ENCODE measurements at places on chromosomes 2 and 18.

DNA sequence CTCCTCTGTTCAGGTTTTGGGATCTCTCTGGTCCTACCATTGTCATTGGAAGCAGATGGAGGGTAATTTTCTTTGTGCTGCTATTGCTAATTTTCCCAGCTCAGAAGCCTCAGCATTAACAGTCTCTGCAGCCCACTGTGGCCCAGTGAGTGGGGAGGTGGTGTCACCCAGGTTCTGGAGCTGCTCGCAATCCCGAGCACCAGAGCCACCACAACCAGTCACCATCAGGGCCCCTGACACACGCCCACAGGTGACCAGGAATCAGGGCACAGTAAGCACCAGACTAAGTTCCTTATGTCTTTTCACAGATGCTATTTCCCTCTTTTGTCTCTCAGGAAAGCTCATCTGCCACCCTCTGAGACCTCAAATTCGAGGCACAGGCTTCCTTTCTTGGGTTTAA, 87.9 kb downstream of the SEPTIN10 start:
- DNase-seq = no peak

DNA sequence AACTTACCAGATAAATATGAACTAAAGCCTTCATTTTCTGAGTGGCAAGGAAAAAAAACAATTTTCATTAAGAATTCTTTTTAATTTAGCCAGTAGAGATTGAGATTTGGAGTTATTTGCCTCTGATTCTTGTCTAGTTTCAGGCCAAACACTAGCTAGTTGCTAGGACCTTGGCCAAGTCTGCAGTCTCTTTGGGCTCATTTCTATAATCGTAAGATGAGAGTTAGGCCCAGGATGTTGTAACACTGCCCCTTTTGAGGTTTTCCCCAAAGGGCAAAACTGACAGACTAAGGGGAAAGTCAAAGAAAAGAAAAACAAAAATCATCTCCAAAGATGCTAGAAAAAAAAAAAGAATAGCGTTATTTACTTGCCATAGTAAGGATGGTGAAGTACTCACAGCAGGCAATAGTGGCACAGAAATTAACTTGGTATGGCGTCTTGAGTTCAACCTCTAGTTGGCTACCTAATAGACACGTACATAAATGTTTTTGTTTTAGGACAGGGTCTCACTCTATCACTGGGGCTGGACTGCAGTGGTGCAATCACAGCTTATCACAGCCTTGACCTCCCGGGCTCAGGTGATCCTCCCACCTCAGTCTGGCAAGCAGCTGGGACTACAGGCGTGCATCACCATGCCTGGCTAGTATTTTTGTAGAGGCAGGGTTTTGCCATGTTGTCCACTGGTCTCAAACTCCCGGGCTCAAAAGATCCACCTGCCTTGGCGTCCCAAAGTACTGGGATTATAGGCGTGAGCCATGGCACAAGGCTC, 23.0 kb upstream of the ADAM17 start:
- DNase-seq = no peak

GRCh38 chr2:9085353-9085752, 81.9 kb upstream of the MBOAT2 start:
- no peak for DNase-seq

- DNase-seq = no peak
These were observed 153.4 kb upstream of the CCDC150 start for GRCh38 chr2:196486146-196486545.

GRCh38 chr2:53051157-53051556, 716.4 kb upstream of the CHAC2 start:
- DNase-seq = no peak

- DNase-seq = no peak
These were observed 226.5 kb upstream of the SPRED2 start for GRCh38 chr2:65658881-65659280.

DNA sequence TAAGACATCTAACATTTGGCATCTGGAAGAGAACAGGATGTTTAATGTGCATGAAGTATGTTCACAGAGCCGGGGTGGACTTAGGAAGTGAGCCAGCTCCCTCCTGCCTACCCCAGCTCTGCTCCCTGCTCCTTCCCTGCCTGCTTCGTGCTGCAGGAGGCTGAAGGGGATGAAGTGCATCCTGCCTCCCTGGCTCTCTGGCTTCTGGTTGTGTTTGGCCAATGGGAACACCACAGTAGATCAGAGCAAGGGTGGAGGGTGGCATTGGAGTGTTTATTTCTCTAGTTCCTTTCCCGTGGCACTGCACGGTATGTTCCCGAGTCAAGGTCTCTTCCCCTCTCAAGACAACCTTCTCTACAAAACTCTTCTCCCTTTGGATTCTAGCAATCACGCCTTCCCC, 379.9 kb downstream of the CLIP4 start:
- DNase-seq = no peak

DNA sequence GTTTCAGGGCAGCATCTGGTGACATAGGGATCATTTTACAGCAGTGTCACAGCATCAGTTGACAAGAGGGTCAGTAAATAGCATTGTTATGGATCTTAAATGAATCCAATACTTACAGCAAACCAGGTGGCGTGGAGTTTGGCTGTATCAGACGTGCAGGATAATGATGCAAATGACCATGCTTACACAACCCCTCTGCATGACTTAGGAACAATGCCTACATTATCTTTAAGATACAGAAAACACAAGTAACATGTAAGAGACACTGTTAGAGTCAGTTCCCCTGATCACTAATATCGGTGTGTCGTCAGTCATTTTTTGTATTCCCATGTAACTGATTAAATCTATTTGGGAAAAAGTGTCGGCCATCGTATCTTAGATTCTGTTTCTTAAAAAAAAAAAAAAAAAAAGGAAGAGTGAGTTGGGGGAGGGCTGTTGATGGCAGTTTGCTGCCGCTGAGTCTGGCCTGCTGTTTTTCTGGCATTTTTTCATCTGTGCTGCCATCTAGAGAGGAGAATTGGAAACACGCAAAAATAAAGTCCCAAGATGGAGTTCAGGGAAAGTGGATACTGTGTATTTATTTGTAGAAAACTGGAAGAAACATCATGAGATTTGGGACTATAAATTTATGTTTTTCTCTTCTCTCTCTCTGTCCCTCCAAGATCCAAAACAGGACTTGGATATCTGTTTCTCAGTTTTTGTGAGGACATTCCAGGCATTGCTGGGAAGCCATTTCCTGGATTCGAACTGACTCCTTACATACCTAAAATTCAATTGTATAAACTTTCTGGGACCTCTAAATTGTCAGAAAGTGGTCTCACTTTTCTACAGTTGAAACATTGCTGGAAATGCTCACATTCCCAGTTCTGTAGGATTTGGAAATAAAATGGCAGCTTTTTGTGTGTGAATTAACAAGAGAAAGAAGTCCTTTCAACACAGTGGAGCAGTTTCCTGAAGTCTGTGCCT, 60.3 kb upstream of the AGPS start:
- DNase-seq = peak; percentile 57

DNA sequence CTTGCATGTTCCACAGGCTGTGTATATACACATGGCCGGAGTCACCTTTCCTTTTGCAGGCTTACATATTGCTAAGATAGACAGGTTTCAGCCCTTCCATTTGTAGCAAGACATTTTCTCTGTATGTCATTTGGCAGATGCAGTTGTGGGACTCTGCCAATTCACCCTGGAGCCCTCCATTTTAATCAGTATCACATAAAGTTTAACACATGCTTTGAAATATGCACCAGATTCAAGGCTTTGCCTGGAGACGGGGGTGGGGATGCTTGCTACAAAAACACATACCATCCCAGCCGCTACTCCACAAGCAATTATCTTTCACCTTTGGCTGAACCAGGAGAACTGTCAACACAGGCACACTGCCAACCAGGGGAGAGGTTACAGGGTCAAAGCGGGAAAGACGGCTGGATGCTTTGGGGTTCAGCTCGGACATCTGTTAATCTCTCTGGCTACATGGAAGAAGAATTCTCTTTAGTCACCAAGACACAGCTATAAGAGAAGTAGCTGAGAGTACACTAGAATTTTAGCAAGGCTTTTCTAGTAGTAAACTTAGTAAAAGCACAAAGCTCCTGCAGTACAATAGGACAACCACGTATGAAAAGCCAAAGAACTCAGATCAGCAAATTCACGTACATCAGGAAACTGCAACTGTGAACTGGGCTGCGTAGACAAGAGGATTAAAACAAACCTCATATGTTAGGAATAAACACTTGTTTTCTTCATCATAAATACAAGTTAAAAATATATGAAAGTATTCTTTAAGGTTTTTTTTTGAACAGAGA, 130.9 kb downstream of the EXOC6B start:
- DNase-seq = no peak

- DNase-seq = no peak
These were observed 262.6 kb downstream of the EN1 start for GRCh38 chr2:118584877-118585276.

- DNase-seq = peak; percentile 14
These were observed at the start of gene CGREF1 for GRCh38 chr2:27118525-27119329. TSS of gene CGREF1 (minus strand) at chr2:27119128. CDS start at chr2:27104366, 14,762 bp downstream.
